ENCODE measurements at places on chromosomes 5 and 9.

DNA sequence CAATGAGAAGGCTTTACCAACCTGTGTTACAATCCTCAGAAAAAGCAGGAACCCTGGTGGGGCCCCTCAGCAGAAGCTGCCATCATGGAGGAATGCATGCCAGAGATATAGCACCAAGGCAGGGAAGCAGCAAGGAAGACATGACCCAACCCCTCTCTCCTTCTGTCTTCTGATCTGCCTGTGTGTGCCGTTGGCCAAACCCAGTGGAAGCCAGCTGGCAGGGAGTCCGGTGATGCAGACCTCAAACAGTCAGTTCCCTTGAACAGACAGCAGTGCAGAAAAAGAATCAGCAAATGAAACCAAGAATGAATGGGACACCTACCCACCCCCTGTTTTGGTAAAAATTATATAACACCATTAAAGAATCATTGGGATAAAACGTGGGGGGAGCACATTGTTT, 234.2 kb downstream of the ZNF608 start:
- DNase-seq = no peak

- DNase-seq = no peak
Measured at GRCh38 chr5:74289238-74289637, 351.3 kb downstream of the ENC1 start.

GRCh38 chr9:21160178-21160577, 6.3 kb downstream of the IFNA21 start:
- no peak for DNase-seq

- no peak for DNase-seq
Measured at GRCh38 chr9:104280178-104280560, 186.1 kb downstream of the SMC2 start.

GRCh38 chr9:103168254-103168653, 173.1 kb downstream of the CYLC2 start:
- no peak for DNase-seq

- no peak for DNase-seq
Measured at GRCh38 chr5:148949841-148950470, 112.9 kb downstream of the SH3TC2 start.

- DNase-seq = no peak
Measured at GRCh38 chr5:112686675-112687074, 51.0 kb upstream of the APC start.

DNA sequence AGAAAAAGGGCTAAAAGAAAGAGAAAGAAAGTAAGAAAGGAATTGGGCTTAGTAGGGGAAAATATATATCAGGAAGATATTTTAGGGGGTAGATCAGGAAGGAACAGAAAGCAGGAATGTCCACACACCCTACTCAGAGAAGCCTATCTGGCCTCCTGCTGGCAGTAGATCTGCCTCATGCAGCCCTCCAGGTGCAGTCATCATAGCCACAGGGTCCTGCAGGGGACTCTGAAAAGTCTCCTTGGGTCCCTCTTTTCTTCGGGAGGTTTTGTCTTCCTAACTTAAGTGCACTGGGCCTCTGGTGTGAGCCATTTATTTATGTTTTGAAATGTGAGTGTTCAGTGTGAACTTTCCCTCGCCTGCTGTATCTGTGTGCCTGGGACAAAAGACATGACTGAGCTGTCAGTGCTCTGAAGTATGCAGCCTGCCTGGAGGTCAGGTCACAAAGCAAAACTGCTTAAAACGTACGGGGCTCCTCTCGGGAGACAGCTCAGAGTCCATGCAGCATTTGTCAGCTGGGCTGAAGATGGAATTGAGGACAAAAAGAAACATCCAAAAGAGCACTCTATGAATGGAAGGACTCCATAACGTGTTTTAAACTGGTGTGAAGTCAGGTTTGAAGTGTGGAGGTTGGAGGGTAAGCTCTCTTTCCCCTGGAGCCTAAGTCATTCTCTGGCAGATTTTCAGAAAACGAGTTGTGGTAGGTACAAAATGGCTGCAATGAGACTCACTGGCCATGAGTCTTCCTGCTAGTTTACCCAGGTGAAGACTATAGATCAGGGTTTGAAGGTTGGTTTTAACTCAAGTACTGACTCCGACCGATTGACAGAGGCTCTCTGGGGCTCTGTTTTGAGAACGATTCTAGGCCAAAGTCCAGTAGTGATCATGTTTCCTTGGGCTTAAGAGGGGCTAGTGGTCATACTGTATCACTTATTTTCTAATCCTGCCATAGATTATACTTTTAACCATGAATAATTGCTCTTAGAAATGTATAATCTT, 151.8 kb upstream of the GDNF start:
- DNase-seq = no peak

GRCh38 chr5:179955630-179956029, 47.9 kb upstream of the TBC1D9B start:
- no peak for DNase-seq

GRCh38 chr9:20200991-20201431, 412.2 kb upstream of the SLC24A2 start:
- no peak for DNase-seq

GRCh38 chr5:189486-189885, 1.8 kb upstream of the LRRC14B start:
- no peak for DNase-seq

DNA sequence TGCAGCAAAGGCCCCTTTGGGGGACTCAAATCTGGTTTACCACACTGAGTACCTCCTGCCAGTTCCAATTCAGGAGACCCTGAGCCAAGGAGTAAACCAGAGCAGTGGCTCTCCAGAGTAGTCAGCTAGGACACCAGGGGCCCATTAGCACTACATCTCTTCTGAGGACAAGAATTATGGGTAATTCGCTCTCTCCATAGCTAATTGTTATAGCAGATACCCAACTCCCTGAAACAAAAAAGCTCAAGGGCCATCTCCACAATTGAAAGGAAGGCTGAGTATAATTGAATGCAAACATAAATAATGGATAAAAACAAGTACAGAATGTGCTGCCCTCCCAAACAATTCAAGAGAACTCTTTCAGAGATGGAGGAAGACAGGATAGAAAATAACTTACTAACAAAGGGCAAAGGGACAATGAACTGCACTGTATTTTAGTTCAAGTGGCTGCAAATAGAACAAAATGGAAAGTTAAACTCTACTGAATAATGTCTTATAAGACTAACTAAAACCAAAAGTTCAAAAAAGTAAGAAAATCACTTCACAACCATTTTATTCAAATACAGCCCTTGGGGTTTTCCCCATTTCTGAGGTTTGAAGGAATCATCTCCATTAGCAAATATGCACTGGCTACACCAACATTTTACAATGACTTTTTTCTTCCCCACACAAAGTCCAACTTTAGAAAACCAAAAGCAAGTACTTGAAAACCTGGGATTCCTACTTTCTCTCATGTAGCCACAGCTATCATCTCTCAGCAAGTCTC, 118.8 kb downstream of the SIL1 start:
- no peak for DNase-seq

- DNase-seq = no peak
Measured at GRCh38 chr9:116792271-116792670, 105.2 kb downstream of the TRIM32 start.

DNA sequence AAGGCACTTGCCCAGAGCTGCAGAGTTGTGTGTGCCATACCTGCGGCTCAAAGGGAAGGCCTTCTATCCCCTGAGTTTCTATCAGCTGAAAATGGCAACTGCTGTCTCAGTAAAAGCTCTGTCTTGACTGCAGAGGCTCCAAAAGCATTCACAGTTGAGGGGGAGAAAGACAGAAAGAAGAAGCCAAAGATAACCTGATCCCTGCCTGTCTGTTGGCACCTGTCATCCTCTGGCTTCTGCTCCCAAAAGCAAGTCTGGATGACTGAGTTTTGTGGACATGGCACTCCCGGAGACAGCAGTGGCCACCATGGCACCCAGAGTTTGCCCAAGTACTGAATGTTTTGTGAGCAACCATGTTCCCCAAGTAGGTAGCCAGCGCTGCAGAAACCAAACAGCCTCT, 176.6 kb downstream of the NR3C1 start:
- no peak for DNase-seq

DNA sequence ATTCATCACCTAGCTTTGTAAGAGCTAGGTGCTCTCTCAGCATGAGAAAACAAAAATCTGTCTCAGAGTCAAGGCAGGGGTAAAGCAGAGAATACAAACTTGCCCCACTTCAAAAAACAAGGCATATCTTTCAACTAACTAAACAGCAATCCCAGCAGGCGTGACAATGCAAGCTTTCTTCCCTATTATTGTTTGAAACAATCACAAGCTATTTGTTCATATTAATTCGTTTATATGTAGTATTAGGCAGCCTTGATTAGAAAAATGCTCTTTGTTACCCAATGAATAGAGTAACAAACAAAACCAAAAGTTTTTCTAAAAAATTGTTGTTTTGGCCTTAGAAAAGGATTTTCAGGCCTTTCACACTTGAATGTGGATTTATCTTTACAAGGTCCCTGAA, 71.1 kb downstream of the LPAR1 start:
- no peak for DNase-seq

GRCh38 chr9:114244570-114244969, 78.3 kb upstream of the ORM1 start:
- DNase-seq = no peak

- no peak for DNase-seq
Measured at GRCh38 chr9:89021154-89021803, 30.0 kb downstream of the S1PR3 start.

DNA sequence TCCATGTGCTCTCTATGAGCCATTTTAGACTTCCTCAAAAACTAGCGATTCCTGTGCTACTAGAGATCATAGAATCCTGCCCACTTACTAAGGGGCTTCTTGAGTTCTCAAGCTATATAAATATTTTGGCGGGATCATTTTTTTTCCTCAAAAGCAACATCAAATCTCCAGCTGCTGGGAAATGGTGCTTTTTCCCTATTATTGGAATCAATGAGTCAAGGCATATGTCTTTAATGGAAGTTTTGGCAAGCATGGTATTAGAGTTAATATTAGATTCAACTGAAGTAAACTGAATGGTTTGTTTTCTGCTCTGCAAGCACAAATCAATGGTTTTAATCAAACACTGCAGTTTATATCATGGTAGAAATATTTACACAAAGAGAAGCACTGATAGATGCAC, 369.9 kb upstream of the PTGER4 start:
- no peak for DNase-seq

- DNase-seq = no peak
Measured at GRCh38 chr9:104775976-104776375, 12.0 kb downstream of the NIPSNAP3B start.

DNA sequence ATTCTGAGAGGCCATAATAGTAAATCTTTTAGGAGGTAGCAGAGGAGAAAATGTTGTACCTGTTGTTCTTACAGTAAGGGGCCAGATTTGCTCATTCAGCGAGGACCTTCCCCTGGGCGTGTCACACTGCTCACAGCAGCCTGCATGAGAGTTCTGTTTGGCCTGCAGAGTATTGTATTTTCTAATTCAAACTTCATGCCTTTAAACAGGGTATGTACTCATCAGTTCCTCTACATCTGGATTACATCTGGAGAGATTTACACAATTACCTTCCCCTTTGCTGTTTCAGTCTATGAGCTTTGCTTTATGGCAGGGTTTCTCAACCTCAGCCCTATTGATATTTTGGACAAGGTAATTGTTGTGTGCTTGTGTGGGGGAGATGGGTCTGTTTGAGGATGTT, 170.9 kb upstream of the STK32A start:
- DNase-seq = no peak

DNA sequence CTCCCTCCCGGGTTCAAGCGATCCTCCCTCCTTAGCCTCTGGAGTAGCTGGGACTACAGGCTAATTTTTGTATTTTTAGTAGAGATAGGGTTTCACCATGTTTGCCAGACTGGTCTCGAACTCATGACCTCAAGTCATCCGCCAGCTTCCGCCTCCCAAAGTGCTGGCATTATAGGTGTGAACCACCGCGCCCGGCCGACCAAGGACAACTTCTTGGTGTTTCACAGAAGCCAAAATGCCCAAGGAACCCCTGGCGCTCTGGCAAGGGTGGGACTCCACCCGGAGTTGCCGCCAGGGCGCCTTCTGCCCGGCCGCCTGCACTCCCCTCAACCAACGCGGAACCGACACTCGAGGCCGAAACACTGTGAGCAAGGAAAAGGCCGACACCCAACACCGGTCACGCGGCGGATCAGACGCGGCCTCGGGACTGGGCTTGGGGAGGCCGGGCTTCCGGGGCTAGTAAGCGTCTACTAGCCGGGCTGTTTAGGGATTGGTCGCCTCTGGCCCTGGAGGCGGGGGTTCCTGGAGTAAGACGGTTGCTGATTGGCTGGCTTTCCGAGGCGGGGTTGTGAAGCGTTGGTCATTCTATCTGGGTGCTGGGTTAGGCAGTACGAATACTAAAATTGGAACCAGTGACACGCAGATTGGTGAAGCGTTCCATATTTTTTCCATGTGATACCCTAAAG, 7.7 kb upstream of the CFAP157 start:
- DNase-seq = peak; percentile 90

- no peak for DNase-seq
Measured at GRCh38 chr9:69380301-69380700, 55.3 kb downstream of the ENTREP1 start.

DNA sequence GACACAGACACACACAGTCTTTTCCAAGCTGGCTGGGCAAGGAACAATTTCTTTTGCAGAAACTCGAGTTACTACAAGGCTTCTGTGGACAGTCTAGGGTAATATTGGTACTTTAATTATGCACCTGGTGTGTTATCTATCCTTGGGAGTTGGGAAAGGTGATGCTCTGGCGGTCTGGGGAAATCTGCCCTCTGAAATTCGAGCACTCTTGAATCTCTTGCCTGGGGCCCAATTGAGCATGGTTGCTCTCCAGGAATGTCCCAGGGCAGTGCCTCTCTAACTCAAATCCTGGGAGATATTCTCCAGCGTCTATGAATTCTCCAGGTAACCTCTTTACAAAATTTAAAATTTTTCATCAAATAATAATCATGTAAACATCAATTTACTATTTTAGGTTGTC, 69.3 kb downstream of the KCNIP1 start:
- DNase-seq = no peak

DNA sequence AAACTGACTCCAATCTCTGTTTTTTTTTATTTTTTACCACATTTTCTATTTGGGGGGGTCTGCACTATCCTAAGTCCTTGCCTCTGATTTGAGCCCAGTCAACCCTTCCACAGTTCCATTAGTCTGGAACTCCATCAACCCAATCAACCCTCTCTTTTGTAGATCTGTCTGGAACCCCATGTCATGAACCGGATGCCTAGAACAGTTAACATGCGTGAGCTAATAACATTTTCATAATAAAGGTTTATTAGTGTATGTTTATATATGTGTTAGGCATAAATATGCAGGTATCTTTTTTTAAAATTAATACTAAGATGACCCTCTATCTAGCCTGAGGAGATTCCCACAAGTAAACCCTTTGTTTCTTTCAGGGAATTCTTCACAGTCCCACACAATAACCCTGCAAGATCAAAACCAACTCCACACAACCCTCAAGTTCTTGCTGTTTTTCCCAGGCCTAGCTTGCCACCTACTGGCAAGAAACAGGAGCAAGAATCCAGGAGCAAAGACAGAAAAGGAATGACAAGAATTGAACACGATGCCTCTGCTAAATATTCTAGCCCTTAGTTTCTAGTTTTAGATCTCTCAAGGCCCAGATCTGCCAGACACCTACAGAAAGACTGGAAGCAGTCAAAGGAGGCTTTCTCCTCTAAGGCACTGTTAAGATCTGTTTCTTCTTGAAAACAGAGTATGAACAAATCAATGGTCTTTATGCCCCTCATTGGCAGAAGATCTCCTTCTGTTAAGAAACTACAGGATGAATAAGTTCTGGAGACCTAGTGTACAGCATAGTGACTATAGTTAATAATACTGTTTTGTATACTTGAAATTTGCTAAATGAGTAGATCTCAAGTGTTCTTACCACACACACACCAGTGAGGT, 100.4 kb downstream of the TRIM36 start:
- DNase-seq = peak; percentile 52

- no peak for DNase-seq
Measured at GRCh38 chr9:124812441-124812876, 35.5 kb downstream of the OLFML2A start.

- DNase-seq = no peak
Measured at GRCh38 chr5:160743027-160743426, 109.0 kb downstream of the ATP10B start.

Data from mesothelial cell of epicardium (in vitro differentiated cells).